Activated CD8-positive, alpha-beta T cell treated with anti-CD3 and anti-CD28 coated beads, Interleukin-2, amount 10 ng/mL, durations not matched to agents 7 days and 5 days (primary cell): ENCODE measurements at places on chromosomes 2 and 18. TPM values are rescaled to one million over a fixed set of nuclear protein-coding genes. Genes with fewer than 3 reads are reported as not detected.

- H3K4me1 ChIP-seq, result no peaks in the 10 kb centered on the region
- no peaks in the 10 kb centered on the region for H3K36me3 ChIP-seq
- H3K4me3 ChIP-seq, result no peak overlapping the region
Observed at GRCh38 chr2:119255760-119256581, 32.3 kb downstream of the STEAP3 start.

GRCh38 chr2:83850071-83850725, 608.9 kb downstream of the SUCLG1 start:
- no peak overlapping the region for H3K27ac ChIP-seq
- no peaks in the 10 kb centered on the region for H3K4me1 ChIP-seq
- DNase-seq, result no peak
- no peaks in the 10 kb centered on the region for H3K27me3 ChIP-seq
- H3K36me3 ChIP-seq, result no peaks in the 10 kb centered on the region

GRCh38 chr18:46632401-46633071, 24.5 kb downstream of the LOXHD1 start:
- no peak for DNase-seq
- peaks cover 2% of the 10 kb centered on the region for H3K27me3 ChIP-seq
- H3K36me3 ChIP-seq, result peaks cover 9% of the 10 kb centered on the region
- H3K27ac ChIP-seq, result no peak overlapping the region
- H3K4me3 ChIP-seq, result no peak overlapping the region

ACVR1 gene
- total RNA-seq, result 13.6 TPM

GRCh38 chr2:54957321-54957999, 92.8 kb downstream of the RTN4 start:
- no peaks in the 10 kb centered on the region for H3K4me1 ChIP-seq
- H3K4me3 ChIP-seq, result no peak overlapping the region
- H3K36me3 ChIP-seq, result no peaks in the 10 kb centered on the region
- no peaks in the 10 kb centered on the region for H3K27me3 ChIP-seq

GKN2 gene
- total RNA-seq, result not detected

SFT2D3 gene
- total RNA-seq, result 5.5 TPM

GRCh38 chr2:196987649-196988364, 61.3 kb upstream of the PGAP1 start:
- peaks cover 68% of the 10 kb centered on the region for H3K36me3 ChIP-seq
- peak overlapping the region; percentile 31 for H3K4me3 ChIP-seq
- H3K4me1 ChIP-seq, result peaks cover 47% of the 10 kb centered on the region
- no peaks in the 10 kb centered on the region for H3K27me3 ChIP-seq
- H3K27ac ChIP-seq, result peak overlapping the region; percentile 76
- peak; percentile 45 for DNase-seq

CERKL gene
- not detected for total RNA-seq

DNA sequence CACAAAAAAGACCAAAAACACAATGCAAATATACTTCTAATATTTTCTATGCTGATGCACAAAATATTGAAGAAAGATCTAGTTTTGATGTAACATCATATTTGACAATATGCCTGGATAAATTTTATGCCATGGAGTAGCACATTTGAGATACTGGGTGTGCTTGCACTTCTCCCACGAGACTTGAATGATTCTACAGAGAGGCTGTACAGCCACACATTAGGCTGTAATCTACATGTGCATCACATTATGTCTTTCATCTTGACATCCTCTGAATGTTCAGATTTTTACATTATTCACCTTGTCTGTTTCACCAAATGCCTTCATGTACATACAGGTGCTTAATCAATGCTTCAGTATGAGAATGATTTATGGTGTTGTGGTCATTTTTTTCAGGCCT, 756.4 kb upstream of the CDH7 start:
- DNase-seq, result no peak
- no peaks in the 10 kb centered on the region for H3K27me3 ChIP-seq
- H3K27ac ChIP-seq, result no peak overlapping the region
- no peaks in the 10 kb centered on the region for H3K4me1 ChIP-seq
- no peaks in the 10 kb centered on the region for H3K36me3 ChIP-seq
- no peak overlapping the region for H3K4me3 ChIP-seq

SERPINB12 gene
- not detected for total RNA-seq

DNA sequence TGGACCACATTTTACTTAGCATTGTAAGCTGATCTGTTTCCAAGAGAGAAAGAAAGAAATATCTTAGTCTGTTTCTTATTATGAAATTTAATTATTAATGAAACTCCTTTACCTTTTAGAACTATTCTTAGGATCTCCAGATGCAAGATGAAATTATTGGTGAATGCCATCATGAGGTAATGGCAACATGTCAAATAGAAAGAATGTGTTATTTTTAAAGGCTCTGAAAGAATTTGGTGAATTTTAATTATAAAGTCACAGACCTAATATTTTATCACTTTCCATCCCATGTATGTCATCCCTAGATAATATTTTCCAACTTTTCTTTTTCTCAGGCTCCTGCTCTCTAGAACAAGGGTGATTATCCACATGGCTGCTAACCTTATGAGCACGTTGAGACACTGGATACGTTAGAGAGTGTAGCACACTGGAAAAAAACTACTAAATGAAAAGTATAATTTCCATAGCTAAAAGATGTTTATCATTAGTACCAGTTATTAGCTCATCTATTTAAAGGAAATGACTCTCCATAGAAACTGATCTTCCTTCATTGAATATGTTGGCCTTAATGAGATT, 95.2 kb upstream of the SCG2 start:
- no peaks in the 10 kb centered on the region for H3K36me3 ChIP-seq
- no peak overlapping the region for H3K4me3 ChIP-seq
- H3K27ac ChIP-seq, result no peak overlapping the region
- peaks cover 5% of the 10 kb centered on the region for H3K4me1 ChIP-seq
- H3K27me3 ChIP-seq, result peaks cover 2% of the 10 kb centered on the region

DNA sequence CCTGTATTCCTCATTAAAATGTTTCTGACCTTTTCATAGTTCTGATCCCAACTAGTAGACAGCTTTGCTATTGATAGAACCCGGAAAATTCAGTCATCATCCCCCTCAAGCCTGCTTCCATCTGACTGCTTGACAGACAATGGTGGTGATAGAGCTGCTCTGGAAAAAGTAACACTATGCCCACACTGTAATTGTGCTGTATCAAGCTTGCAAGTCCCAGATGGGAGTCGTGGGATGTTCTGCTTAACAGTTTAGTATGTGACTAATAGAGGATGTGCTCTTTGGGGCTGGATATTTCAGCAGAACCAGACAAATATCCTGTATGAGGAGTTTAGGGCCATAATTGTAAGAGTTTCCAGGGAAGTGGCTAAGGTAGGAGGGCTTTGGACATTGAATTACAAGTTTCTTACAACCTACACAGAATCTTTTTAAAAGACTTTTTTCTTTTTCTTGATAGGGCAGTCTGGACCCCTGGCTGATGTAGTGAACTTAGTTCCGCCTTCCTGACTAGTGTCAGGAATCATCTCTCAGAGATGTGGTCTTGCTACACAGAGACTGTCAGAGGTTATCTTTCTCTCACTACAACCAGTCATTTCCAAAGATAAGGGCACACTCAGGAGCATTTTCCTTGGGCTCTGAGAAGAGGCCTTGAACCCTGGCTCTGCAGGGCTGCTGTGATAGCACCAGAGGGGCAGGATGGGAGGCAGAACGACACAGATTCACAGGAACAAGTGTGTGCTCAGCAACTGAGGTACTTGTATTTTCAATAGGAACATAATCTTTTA, 158.0 kb upstream of the RBMS1 start:
- H3K4me1 ChIP-seq, result peaks cover 29% of the 10 kb centered on the region
- no peak for DNase-seq
- H3K36me3 ChIP-seq, result no peaks in the 10 kb centered on the region
- no peaks in the 10 kb centered on the region for H3K27me3 ChIP-seq
- no peak overlapping the region for H3K27ac ChIP-seq
- H3K4me3 ChIP-seq, result no peak overlapping the region

DNA sequence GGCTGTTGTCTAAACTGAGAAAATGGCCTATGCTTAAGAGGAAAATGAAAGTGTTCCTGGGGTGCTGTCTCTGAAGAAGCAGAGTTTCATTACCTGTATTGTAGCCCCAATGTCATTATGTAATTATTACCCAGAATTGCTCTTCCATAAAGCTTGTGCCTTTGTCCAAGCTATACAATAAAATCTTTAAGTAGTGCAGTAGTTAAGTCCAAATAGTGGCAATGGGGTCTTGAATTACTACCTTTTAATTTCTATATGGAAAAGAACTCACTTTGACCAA, 13.8 kb upstream of the ALLC start:
- H3K4me3 ChIP-seq, result no peak overlapping the region
- no peaks in the 10 kb centered on the region for H3K36me3 ChIP-seq
- no peaks in the 10 kb centered on the region for H3K4me1 ChIP-seq
- no peaks in the 10 kb centered on the region for H3K27me3 ChIP-seq
- H3K27ac ChIP-seq, result no peak overlapping the region

DNA sequence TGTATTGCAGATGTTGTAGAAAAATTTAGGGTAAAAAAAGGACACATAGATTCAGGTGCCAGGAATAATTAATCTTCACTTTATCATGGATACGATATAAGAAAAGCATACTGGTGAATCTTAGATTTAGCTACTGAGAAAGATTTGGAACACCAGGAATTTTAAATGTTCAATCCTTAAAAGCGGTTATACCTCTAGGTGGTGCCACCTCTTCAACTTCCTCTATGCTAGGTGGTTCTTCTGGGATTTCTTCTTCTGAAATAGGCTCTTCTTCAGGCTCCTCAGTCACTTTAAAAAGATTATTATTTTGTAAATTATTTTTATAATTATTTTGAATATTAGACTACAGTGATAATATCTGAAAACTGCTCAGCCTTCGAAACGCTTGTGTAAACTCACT, 133.1 kb downstream of the TTN start:
- peaks cover 5% of the 10 kb centered on the region for H3K4me1 ChIP-seq
- DNase-seq, result no peak
- no peaks in the 10 kb centered on the region for H3K27me3 ChIP-seq
- H3K4me3 ChIP-seq, result no peak overlapping the region
